Ascending aorta (tissue), 2 donors: ENCODE measurements at places on chromosomes 2 and 18. TPM values are rescaled to one million over a fixed set of nuclear protein-coding genes. Genes with fewer than 3 reads are reported as not detected.

The CDCA7 gene
- total RNA-seq: not detected

- DNase-seq: no peak
Measured at GRCh38 chr2:217790681-217791392, 212.0 kb downstream of the TNS1 start.

GRCh38 chr2:151040039-151040438, 221.6 kb downstream of the RBM43 start:
- DNase-seq: no peak

The FOSL2 gene
- 185 TPM for total RNA-seq

GRCh38 chr18:69559604-69560003, 158.9 kb downstream of the DOK6 start:
- DNase-seq: no peak

The LOXHD1 gene
- total RNA-seq: not detected

DNA sequence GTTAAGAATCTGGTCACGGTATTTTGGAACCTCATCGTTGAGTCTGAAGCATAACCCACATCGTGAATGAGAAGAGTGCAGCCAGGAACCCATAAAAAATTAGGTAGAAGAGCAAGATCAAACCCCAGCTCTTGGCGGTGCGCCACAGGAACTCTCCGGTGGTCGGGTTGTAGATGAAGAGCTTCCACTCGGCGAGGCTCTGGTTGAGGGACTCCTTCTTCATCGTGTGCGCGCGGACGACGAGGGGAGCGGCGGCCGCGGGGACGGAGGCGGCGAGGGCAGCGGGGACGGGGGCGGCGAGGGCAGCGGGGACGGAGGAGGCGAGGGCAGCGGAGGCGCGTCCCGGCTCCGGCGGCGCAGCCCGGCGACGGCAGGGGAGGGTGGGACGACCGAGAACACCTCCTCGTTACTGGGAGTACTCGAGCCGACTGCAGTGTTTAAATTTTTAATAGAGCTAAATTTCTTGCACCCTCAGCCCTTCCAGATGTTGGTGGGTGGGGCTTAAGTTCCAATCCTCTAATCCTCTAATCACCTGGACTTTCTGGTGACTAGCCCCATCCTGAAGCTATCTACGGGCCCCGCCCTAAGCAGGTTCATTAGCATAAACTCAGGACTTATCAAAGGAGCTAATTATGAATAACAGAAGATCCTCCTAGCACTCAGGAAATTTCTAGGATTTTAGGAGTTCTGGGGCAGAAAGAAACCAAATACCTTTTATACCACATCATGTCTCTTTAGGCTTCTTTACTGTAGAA, 20.4 kb upstream of the PAPOLG start:
- no peak for DNase-seq

The CHPF gene
- total RNA-seq: 249 TPM
